T1000 (cell line): ENCODE measurements at places on chromosomes 6 and 20.

GRCh38 chr6:132390017-132390416, 11.3 kb downstream of the MOXD1 start:
- DNase-seq: no peak

- DNase-seq: no peak
Measured at GRCh38 chr6:118719351-118720124, 68.1 kb upstream of the CEP85L start.

DNA sequence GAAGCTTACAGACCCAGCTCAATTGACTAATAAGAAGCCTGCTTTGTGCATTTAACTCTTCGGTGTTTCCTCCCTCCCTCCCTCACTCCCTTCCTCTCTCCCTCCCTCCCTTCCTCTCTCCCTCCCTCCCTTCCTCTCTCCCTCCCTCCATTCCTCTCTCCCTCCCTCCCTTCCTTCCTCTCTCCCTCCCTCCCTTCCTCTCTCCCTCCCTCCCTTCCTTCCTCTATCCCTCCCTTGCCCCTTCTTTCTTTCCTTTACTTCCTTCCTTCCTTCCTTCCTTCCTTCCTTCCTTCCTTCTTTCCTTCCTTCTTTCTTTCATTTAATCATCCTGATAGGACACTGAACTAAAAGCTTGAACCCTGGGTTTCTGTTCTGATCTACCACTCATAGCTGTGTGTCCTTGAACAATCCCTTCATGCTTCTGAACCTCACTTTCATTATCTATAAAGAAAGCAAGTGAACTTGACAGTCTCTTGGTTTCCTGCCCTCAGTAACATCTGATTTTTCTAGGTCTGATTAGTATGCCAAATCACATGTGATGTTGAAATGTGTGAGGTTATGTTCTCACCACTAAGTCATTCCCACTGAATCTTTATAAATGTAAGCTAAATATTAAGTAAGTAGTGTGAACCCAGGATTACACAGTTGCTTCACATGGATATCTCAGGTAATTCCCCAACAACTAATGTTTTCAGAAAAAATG, 132.3 kb upstream of the BMP2 start:
- no peak for DNase-seq

DNA sequence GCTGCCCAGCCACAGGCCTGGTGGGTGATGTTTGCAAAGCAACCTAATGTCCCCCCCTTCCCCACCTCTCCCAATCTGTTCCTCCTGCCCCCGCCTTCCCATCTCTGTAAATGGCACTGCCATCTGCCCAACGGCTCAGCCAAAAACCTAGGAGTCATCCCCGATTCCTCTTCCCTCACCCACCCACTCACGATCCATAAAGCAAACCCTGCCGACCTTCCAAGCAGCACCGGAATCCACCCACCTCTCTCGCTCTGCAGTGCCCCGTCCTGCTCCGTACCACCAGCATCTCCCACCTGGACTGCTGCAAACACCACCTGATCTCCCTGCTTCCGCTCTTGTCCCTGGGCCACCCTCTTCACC, 37.6 kb downstream of the SULF2 start:
- no peak for DNase-seq

DNA sequence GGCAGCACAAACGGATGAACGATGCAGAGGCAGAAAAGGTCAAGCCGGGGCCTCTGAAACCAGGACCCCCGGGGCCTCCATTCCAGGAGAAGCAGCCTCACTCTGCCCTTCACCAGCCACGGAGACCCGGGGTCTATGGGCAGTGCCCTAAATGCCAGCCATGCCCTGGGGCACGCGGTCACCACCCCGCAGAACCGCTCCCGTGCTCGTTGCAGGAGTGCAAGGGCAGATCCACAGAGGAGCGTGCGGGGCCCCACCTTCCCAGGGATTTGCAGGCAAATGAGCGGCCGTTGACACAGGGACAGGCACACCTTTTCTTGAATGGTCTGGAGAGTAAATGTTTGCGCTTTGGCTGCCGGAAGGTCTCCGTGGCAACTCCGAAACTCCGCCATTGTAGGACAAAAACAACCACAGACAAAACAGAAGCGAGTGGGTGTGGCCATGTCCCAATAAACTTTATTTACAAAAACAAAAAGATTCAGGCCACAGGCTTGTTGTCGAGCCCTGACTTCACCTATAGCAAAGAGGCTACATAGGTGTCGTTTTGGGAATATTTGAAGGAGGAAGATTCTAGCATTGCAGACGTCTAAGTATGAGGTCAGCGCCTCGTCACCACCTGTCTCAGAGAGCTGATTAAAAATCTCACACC, 163.3 kb downstream of the TAF4 start:
- DNase-seq: no peak

DNA sequence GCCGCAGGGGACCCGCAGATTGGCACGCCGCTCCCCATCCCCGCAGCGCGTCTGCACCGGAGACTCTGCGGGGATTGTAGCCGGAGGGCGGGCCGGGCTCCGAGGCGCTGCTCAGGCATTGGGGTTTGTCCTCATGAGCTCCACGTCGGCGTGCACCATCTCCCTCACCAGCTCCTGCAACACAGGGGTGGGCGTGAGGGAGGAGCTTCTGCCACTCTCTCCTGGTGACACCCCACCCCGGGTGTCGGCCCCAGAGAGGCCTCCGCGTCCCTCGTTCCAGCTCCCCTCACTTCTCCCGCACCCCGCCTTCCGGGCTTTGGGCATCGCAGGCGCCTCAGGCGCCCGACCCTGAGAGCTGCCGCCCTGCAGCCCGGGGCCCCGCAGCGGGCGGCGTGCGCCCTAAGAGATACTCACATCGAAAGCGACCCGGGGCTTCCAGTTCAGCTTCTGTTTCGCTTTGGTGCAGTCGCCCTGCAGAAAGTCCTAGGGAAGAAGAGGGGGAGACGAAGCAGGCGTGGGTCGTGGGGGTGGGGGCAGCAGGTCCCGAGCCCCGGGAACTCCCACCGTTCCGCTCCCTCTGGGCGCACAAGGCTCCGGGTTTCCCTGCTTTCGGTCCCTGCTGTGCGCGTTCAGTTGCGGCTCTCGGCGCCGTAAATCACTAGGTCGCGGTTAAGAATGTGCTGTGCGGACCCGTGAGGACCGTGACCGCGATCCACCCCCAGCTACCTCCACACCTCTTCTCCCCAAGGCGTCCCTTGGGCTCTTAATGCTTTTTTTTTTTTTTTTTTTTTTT, 14.5 kb downstream of the FOXC1 start:
- no peak for DNase-seq

DNA sequence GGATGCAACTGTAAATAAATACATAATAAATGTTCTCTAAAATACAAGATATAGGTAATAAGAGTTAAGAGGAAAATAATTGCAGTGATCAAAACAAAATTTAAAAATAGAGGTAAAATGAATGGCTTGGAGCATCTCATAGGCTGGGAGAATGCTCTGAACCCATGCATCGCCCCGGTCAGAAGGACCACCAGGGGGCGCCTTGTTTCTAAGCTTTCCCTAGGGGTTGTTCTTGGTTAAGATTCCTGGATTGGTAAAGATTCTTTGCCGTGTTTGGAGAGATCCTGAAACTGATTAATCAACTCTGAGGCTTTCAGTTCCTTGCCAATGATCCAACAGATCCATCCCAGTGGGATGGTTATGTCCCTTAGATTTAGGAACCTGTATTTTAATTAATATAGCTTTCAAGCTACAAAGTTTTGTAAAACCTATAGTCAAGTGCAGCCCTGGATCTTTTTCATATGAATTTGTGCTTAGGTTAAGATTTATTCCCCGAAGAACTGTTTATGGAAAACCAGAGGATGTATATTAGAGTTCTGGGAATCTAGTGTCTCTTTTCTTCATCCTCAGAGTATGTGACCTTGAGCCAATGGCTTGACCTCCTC, 45.3 kb upstream of the PRELID3B start:
- DNase-seq: no peak
